Stimulated activated CD8-positive, alpha-beta memory T cell treated with anti-CD3 and anti-CD28 coated beads, Interleukin-7, amount 100 ng/mL, for 24 hours (primary cell): ENCODE measurements at places on chromosomes 1 and 21.

DNA sequence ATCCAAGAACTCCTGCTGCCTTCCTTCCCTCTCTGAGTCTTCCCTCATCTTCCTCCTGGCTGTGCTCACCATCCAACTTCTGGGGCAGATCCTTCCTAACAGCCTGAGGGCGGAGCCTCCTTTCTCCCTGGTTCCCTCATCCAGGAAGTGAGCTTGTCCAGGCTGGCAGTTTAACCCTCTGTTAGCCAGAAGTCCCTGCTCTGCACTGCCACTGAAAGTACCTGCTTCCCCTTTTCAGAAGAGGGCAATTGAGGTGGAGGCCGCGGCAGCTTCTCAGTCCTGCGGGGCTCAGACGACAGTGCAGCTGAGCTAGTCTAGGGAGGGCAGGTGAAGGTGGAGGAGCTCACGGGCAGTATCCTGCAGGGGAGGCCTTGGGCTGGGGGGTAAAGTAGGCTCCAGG lies 149.1 kb downstream of the FCRL5 start:
- DNase-seq = no peak

GRCh38 chr1:23194119-23194984 lies 22.9 kb downstream of the HTR1D start:
- DNase-seq = no peak

DNA sequence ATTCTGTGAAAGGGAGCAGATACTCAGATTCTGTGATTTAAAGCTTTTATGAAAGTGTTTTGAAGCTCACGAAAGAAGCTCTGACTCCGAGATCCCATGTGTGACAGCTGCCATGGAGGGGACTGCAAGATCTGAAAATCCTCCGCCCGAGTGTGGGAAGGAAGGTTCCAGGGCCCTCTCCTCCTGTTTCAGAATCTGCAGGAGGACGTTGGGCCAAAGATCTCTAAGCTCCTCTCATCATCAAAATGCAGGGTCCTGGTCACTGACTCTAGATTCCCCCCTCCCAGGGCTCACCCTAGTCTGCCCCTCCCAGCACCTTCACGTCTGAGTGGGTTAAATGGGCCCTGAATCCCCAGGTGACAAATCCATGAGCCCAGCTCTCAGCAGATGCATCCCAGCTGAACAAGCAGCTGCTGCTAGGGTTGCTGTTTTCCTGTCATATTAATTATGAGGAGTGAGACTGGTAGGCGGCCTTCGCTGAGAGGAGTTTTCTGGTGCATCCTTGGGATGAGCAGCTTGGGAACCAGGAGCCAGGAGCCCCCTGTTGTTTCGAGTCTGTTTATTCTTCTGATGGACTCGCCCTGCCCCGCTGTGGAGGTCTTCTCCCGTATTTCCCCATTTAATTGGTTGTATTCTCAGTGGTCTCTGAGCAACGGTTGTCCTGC lies 402.0 kb downstream of the MATN1 start:
- DNase-seq = no peak

GRCh38 chr1:186904361-186904760 lies 75.6 kb downstream of the PLA2G4A start:
- no peak for DNase-seq

- DNase-seq = no peak
Measured at GRCh38 chr1:207827488-207827830, 75.6 kb downstream of the CD46 start.

GRCh38 chr1:920010-920409 lies 3.7 kb upstream of the SAMD11 start:
- no peak for DNase-seq
